Stimulated activated CD4-positive, alpha-beta T cell treated with anti-CD3 and anti-CD28 coated beads, Interleukin-4, amount 100 ng/mL, for 48 hours (primary cell): ENCODE measurements at places on chromosomes 1 and 21.

DNA sequence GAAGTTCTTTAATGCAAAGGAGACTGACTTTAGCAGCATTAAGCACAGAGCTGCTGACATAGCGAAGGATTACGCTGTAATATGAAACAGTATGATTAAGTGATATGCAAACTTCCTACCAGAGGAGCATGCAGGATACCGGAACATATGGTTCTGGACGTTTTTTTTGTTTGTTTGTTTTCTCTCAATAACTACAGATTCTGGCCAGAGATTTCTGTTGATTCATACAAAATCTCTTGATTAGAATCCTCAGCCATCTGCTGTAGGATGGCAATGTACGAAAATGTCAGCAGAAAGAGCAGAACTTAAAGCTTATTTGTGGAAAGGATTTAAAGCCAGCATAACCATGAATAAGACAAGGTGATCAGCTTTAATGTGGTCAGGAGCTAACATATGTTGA, 970.7 kb downstream of the KCNT2 start:
- DNase-seq: no peak

DNA sequence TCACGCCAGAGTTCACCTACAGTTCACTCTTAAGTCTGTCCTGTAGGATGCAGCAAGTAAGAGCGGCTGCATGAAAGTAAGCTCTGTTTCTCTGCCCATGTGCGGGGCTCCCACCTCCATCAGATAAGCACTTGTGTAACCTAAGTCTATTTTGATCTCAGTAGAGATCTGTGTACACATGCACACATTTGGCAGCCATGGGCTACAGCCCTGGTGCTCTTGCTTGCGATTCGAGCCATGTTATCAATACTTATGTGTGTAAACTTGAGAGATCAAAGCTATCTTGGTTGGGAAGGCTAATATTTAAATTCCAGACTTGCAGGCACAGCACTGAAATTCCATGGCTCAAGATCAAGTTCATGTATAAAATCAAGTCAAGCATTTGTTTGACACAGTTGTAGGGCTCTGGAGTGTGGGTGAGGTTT, 244.7 kb upstream of the FGGY start:
- no peak for DNase-seq

DNA sequence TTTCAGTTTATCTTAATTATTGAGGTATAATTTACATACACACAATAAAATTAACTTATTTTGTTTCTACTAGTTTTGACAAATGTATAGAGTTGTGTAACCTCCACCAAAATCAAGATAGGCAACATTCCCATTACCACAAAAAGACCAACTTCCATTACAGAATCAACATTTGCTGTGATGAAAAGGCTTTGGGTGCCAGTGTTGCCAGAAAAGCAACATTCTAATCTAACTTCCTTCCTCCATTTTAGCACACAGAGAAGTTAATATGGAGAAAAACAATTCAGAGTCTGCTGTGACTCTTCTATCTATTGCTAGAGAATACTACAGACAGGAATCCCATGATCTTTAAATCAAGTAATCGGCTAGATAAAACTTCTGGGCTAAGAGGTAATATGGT, 245.3 kb downstream of the RERE start:
- no peak for DNase-seq

DNA sequence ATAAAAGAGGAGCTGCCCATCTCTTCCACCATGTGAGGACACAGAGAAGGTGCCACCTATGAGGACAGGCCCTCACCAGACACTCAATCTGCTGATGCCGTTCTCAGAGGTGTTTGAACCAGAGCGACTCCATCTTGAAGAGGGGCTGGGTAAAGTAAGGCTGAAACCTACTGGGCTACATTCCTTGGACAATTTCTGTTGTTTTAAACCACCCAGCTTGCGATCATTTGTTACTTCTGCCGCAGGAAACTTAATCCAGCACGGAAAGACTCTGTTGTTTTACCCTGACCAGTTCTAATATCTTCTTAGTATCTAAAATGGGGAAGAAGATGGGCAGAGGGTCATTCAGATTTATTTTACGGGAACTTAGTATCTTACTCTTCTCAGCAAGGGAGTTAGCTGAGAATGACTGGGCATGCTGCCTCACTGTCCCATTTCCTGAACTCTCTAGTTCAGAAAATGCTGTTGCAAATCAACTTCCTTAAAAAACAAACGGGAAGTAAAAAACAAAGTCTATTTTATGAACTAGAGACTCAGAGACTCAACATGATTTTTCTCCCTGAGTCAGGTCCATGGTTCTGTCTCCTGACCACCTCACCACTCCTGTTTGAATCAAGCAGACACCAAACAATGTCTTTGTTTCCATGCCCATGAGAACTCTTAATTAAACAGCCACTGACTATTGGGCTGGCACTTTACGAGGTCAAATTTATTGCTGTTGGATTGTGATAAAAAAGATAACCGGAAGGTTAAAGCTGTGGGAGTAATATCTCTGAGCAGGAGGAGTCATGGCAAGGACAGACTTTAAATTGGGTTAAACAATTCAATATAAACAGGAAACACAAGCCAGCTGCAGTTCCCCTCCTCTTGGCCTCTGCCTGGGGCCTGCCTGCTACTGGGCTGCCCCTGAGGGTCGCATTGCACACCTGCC, 23.8 kb upstream of the IFNAR1 start:
- no peak for DNase-seq

DNA sequence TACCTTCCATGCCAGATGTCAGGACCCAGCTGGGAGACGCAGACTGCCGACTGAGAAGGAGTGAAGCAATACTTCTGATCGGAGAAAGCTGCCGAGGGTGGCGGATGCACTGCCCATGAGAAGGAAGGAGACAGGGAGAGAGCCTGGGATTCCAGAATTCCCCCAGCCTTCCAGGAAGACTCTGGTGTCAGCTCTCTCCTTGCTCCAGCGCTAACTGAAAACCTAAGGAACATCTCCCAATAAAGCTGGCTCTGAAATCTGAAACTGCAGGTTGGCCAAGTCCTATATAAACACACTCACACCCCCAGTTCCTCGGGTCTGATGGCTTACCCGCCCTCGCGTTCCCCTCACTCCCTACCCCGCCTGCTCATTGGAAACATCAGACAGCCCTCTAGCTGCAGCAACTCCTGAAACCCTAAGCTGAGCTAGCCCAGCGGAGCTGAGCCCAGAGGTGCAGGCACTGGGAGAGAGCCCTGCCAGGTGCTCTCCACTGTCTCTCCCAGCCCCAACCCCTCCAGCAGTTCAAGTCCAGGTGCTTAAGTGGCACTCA, 52.3 kb downstream of the PLEKHA6 start:
- no peak for DNase-seq

GRCh38 chr1:241606544-241606943, 33.6 kb downstream of the CHML start:
- no peak for DNase-seq

GRCh38 chr1:231188768-231189167, 26.9 kb downstream of the TRIM67 start:
- no peak for DNase-seq

DNA sequence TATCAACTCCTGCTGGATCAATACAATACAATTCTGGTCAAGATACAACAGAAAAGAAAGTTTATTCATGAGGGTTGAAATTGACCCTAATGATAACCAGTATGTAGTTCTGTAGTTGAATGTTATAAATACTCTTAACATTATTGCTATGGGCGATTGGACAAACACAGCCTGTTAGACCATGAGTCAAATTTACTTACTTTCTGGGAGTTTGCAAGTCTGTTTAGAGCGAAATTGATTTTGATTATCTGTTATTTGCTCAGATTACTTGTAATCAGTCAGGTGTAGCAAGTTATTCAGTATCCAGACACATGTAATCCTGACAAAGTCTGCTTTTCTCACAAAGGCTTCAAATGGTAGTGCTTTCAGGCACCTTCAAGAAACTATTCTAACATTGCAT, 216.6 kb upstream of the B3GALT2 start:
- no peak for DNase-seq

DNA sequence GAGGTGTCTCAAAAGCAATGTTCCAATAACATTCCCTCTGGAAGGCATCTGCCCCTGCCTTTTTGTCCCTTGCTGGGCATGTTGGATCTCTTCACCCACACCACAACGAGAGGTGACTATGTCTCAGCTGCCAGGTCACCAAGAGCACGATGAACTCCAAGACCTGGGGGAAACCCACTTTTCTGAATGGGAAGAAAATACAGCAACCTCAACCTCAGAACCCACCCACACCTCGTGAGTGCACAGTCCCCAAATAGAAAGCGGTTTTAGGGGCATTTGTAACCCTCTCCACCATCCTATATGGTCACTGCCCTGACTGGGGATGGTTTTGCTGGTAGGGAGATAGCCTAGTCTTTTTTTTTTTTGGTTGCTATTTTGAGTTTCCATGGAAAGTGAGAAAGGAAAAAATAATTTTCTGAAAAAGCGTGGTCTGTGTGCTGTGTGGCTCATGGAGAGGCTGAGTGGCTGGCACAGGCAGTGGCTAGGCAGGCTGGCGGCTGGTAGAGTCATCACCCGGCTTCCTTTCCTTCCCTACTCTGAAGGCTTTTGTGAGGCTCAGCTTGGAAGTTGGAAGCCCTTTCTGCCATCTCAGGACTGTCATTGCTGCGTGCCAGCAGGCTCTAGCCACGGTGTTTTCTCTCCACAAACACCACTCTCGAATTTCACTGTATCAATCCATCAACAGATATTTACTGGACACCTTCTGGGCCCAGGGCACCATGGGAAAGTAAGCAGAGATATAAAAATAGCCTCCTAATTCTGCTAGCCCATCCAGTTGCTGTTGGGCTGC, 15.8 kb downstream of the TSPAN2 start:
- no peak for DNase-seq

- DNase-seq: no peak
These were observed 10.6 kb upstream of the PRDM16 start for GRCh38 chr1:3058263-3059030.

DNA sequence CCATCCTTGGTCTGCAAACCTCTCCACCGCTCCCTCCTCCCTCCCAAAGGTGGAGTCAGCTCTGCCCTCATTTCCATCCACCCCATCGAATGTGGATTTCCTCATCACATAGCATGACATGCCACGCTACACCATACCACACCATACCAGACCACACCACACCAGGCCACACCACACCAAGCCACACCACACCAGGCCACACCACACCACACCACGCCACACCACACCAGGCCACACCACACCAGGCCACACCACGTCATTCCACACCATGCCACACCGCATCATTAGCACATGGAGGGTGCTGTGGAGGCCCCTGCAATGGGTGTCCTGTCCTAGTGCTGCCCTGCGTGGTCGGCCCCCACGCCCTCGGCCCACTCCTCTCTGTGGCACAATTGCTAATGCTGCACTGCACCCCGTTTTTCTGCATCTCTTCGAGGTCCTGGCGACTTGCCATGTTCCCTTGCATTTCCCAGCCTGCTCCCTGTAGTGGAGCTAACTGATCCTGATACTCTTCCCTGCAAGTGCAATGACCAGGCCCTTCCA, 11.3 kb downstream of the DFFB start:
- no peak for DNase-seq

GRCh38 chr1:197439708-197440280, 171.7 kb downstream of the CRB1 start:
- DNase-seq: no peak
